Effector memory CD4-positive, alpha-beta T cell (primary cell): ENCODE measurements at places on chromosomes 4 and X.

- no peak for DNase-seq
Measured at GRCh38 chr4:71377561-71377960, 38.7 kb downstream of the SLC4A4 start.

DNA sequence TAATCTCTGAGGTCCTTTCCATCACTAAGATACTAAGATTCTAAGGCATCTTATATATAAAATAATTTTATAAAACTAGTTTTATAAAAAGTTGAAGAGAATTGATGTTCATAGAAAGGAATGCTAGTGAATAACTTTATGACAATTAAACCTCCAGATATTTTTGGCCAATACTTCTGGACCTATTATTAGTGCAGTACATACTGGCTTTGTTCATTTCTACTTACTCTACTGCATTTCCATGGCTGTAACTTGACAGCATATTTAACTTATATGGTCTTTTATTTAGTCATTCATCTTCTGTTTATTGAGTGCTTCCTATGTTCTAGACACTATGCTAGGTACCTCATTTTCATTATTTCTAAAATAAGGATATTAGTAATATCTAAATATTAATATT lies 6.8 kb upstream of the USP53 start:
- DNase-seq = no peak

GRCh38 chr4:129581305-129581704 lies 485.4 kb downstream of the C4orf33 start:
- no peak for DNase-seq

DNA sequence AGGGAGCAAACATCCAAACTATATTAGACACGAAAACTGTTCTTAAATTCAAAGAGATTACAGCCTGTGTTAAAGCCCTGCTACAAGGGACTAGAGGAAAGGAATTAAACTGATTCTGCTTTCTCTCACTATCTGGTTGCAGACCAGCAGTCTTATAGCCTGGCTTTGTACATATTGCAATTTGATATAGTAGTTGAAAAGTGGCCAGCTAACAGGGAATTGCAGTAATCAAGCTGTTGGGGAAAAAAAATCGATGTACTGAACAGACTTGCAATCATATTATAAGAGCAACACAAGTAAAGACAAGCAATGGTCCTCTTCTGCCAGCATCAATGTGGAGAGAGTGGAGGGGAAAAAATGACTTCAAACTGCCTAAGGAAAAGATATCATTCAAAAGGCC lies 364.4 kb upstream of the EPHA5 start:
- DNase-seq = no peak

- DNase-seq = no peak
Measured at GRCh38 chrX:103817502-103817901, 14.6 kb downstream of the RAB9B start.

DNA sequence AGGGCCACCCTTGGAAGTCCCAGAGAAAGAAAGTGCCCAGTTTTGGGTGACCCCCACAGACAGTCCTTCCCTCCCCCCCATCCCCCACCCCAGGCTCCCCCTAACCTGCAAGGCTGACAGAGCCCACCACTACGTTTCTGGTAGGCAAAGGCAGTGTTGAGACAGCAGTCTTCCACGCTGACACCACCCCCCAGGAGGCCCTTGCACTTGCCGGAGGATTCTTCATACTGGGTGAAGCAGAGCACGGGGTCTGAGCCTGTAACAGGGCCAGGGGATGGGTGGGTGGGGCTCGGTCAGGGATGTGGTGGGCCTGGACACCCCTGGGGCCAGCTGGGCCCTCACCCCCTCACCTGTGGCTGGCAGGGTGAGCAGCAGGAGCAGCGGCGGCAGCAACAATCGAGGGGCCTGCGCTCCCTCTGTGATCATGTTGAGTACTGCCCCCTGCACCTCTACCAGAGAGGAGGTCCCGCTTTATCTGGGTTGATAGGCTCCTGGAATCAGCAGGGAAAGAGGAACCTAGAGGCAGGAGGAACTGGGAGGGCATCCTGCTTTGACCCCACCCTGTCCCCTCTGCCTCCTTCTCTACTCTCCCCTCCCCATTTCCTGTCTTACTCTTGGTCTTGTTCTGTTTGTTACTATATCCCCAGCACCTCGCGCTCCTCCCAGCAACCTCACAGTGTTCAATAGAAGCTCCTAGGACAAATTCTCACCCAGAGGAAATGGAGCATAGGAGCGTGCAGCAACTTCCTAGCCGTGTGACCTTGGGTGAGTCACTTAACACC lies at the start of gene CFP:
Gene CFP, minus strand, starts transcription at position 512 of the 782 bp plus-strand sequence. Its CDS starts 86 bp downstream, at position 426.
- DNase-seq = no peak

GRCh38 chrX:20670611-20671010 lies 403.9 kb upstream of the RPS6KA3 start:
- no peak for DNase-seq

DNA sequence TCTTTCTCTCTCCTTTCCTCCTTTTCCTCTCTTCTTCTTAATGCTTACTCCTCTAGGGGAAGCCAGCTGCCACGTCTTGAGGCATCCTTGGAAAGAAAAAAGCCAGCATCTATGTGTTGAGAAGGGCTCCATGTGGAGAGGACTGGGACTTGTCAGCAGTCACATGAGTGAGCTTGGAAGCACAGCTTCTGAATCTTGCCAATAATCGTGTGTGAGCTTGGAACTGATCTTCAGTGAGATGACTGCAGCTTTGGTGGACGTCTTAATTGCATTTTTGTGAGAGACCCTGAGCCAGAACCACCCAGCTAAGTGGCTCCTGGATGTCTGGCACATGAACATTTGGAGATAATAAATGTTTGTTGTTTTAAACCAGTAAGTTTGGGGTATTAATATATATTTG lies 371.7 kb downstream of the SLITRK2 start:
- no peak for DNase-seq

- DNase-seq = no peak
Measured at GRCh38 chrX:100719139-100719538, 12.8 kb downstream of the SYTL4 start.

GRCh38 chr4:164509951-164510350 lies 244.0 kb upstream of the SMIM31 start:
- no peak for DNase-seq

- no peak for DNase-seq
Measured at GRCh38 chrX:78710171-78710570, 37.3 kb upstream of the LPAR4 start.

DNA sequence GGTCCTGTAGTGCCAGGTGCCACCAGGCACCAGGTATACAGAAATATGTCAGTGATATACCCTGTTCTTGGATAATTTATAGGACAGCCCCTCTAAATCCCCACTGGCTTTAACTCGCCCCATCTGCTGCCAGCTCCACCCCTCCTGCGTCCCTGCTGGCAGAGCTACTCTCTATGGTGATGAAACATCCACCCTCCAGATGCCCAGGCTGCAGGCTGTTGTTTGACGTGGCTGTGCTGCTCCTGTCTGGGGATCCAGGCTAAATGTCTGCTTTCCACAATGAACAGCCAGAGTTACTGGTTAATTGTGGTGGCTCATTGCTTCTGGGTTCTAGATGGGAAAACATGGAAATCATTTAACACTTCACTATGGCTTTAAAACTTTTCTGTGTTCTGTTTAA lies 12.9 kb downstream of the NHSL2 start:
- no peak for DNase-seq

DNA sequence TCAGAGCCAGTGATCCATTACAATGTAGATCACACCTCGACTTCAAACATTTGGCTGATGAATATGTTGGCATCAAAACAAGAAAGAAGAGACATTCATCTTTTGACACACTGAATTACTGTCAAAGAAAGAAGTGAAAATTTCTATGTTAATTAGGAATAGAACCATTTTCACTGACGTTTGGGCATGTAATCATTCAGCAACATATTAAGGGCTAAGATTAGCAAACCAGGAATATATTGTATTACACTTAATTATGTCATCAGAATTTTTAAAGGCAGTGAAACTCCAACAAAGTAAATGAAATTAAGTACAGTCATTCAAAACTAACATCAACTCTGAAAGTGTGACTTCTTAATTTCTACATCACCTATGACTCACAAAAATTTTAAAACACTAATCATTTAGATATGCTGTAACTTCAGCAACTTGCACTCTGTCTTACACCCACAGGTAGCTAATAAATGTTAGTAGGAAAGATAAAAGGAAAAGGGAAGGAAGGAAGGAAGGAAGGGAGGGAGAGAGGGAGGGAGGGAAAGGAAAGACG lies 1.4 kb upstream of the SMR3A start:
- no peak for DNase-seq

DNA sequence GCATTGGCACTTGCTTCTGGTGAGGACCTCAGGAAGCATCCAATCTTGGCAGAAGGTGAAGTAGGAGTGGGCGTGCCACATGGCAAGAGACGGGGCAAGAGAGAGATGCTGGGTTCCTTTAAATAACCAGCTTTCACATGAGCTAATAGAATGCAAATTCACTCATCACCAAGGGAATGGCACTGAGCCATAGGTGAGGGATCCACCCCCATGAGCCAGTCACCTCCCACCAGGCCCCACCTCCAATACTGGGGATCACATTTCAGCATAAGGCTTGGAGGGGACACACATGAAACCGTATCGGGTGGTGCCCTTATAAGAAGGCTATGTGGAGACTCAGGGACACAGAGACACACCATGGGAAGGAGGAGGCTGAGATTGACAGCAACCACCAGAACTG lies 140.0 kb upstream of the MSX1 start:
- DNase-seq = no peak

DNA sequence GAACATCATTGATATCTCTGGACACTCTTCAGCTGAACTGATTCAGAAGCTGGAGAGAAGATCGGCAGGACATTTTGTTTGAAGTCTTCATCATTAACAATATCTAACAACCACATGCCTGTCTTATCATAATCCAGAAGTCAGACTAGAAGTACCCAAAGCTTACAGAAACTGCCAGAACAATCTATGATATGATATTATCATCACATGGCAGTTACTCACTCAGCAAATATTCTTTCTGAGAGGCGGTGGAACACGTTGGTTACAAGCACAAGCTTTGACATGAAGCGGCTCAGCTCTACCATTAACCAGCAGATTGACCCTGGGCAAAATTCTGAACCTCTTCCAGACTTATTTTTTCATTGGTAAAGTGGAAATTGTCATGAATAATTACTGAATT lies 69.4 kb upstream of the KIT start:
- no peak for DNase-seq

DNA sequence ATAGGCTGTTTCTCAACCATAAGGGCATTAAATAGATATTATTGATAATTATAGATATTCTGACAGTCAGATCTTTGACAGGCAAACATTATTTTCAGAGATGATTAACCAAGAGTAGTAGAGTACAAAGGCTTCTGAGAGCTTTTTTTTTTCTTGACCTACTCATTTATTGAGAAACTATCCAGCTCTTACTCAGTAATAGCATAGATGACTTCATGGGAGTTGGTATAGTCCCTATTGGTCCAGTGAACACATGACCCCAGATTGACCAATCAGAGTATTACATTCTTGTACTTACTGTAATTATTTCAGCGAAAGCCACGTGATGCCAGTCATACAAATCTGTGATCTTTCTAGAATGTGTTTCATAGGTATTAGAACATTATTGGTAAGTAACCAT lies 508.7 kb downstream of the FSTL5 start:
- no peak for DNase-seq

DNA sequence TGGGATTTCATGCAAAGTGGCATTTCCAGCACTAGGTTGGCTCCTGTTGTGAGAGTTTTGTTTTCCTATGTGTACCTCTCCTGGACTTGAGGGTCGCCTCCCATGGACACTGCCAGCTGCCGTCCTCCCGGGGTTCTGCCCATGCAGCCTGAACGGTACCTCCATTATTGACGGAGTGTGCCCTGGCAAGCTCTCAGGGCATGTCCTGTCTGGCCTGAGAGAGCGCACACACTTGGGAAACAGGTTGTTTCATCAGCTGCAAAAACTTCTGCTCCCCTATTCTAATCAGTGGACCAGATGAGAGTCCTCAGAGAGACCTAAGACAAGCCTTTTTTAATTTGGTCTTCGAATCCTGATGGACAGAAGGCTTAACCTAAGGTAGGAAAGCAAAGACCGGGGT lies 56.6 kb upstream of the HOPX start:
- DNase-seq = no peak

DNA sequence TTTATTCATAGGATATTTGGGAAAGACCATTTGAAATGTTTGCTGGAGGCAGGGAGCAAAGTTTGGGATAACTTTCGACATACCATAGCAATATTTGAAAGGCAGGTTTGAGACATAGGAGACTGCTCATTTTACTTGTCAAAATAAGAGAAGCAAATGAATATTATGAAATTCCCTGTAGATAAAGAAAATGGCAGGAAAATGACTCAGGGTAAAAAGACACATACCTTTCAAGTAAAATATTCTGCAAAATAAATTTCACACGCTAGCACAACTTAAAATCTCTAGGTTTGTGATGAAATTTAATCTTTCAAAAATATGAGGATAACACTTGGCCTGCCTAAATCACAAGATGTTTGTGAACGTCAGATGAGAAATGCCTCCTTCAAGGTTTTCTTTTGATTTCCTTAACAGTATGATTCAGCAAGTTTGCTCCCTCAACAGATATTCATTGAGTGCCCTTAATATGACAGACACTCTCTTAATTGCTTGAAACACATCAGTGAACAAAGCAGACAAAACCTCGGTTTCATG lies 6.6 kb downstream of the TMEM156 start:
- DNase-seq = no peak

GRCh38 chr4:99810536-99810935 lies 6.1 kb upstream of the DAPP1 start:
- DNase-seq = no peak

GRCh38 chr4:158181906-158182305 lies 9.1 kb upstream of the GASK1B start:
- DNase-seq = no peak

DNA sequence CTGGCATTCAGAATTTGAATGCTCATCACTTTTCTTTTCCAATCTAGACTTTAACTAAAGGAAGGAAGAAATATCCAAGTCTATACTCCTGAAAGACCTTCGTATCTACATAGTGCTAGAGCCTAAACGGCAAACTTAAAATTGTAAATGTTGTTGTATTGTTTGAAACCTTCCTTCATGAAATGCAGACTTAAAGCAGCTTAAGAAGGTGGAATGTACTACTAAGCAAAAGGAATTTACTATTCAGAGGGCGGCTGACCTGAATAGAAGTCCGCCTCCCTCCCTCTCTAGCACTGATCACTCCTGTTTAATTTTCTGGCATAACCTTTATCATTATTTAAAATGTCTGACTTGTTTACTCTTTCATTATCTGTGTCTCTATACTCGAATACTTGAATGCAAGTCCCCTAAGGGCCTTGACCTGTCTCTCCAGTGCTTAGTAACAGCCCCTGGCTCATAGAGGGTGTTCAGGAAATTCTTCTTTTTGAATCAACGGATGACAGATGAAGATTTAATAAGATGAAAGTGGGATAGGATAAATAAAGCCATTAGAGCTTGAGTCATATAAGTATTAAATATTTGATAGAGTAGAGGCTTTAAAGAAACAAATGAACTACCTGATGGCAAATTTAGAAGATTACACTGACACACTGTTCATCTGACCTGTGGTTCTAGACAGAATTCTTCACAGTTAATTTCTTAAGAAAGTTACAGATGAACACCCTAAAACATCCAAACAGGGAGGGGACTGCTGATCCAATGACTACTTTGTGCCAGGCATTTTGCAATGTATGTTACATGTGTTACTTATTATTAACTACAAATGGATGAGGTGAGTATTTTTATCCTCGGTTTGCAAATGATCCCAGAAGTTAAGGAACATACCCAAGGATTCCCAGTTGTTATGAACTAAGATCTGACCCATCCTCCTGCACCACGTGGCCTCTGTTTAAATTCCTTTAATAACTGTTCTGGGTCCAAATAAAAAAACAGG lies 20.2 kb upstream of the RBPJ start:
- no peak for DNase-seq

- DNase-seq = no peak
Measured at GRCh38 chrX:72102760-72103159, 29.0 kb downstream of the RTL5 start.

- no peak for DNase-seq
Measured at GRCh38 chr4:10773010-10773409, 88.4 kb upstream of the CLNK start.
